ENCODE measurements at places on chromosomes 2 and 18.
A peak's percentile ranks its signal among the peaks of the same experiment; 100 is the strongest.

GRCh38 chr2:147844697-147845410 lies at the start of gene ACVR2A:
ACVR2A (plus strand) TSS chr2:147845029; CDS start chr2:147845153, 124 bp downstream.
- peak; percentile 24 for DNase-seq

- peak; percentile 19 for DNase-seq
These were observed 161.4 kb downstream of the TRABD2A start for GRCh38 chr2:84719434-84719833.

DNA sequence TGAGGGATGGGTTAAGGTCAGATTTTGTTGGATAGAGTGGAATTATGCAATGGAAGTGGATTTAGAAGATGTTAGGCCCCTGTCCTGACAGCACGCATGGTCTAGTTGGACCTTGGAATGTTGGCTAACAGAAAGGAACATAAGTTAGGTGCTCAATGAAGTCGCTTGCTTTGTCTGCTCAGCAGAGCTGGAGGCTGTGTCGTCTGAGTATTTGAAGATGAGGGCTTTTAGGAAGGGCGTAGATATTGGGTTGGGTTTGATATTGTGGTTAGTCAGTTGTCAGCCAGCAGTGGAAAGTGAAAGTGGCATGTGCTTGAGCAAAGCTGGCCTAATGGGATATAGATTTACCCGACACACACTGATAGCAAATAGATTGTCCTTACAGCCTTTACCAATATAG lies 239.3 kb downstream of the PRKCE start:
- no peak for DNase-seq

- DNase-seq: no peak
These were observed 20.6 kb downstream of the MAPRE2 start for GRCh38 chr18:35061804-35062203.

DNA sequence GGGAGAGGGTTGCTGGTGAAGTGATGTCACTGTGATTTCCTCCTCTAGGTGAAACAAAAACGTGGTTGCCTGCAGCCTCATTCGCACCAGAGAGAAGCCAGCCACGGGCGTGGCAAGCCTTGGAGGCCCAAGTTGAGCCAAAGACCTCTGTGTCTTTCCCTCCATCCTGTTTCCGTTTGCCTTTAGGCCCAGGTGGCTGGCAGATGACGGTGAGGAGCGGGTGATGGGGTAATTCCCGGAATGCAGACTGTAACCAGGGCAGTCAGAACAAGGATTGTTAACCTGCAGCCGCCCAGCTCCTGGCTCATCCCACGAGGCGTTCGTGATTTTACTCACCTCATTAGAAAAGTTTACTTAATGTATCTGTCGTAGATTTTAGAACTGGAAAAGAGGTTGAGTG lies 14.4 kb downstream of the CTIF start:
- DNase-seq: no peak

- DNase-seq: no peak
These were observed 52.1 kb downstream of the COPS8 start for GRCh38 chr2:237137626-237138323.

DNA sequence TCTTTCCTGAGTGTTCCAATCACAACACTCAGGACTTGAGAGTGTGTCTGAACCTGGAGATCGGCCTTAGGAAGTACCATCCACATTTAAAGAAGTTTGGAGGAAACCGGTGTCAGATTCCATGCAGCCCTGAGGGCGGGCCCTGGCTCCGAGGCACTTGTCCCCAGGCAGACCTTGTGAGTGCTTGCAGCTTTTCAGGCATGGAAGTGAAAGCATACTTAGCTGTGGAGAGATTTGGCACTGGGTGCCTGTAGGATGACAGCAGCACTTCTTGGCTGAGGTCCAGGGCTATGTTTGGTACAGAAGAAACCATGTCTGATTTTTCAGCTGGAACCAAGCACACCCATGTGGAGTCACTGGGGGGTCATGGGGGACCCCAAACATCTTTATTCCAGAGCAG lies 230.8 kb downstream of the SEPTIN10 start:
- no peak for DNase-seq

GRCh38 chr18:2857491-2858131 lies 10.8 kb downstream of the EMILIN2 start:
- no peak for DNase-seq

DNA sequence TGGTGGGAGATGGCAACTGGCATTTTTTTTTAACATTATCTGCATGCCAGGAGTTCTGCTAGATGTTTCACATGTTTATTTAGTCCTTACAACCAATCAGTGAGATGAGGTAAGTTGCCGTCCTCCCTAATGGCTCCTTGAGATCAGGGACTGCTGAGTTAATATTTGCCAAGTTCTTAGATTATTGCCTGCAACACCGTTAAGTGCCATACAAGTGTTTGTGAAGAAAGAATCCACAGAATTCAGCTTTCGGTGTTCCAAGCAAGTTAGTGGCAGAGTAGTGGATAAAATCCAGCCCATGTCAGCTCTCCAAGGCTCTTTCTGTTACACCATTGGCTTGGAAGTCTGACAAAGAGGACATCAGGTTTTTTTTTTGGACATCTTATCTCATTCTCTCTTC lies 95.9 kb downstream of the C1QL2 start:
- DNase-seq: no peak

GRCh38 chr2:63189026-63189425 lies 138.4 kb downstream of the OTX1 start:
- no peak for DNase-seq

DNA sequence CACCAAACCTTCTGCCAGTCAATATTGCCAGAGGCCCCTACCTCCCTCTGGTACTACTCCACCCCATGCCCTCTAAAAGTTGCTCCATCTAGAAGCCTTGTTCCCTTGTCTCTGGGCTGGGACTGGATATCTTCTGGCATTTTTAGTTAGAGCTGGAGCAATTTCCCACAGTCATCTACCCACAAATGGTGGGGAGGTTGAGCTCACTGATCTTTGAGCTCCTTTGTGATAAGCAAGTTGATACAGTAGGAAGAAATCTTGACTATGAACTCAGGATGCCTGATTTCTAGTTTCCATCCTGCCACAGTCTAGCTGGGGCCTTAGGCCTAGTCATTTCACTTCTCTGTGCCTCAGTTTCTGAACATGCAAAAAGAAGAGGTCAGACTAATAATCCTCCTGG lies 155.0 kb downstream of the MAIP1 start:
- DNase-seq: no peak

DNA sequence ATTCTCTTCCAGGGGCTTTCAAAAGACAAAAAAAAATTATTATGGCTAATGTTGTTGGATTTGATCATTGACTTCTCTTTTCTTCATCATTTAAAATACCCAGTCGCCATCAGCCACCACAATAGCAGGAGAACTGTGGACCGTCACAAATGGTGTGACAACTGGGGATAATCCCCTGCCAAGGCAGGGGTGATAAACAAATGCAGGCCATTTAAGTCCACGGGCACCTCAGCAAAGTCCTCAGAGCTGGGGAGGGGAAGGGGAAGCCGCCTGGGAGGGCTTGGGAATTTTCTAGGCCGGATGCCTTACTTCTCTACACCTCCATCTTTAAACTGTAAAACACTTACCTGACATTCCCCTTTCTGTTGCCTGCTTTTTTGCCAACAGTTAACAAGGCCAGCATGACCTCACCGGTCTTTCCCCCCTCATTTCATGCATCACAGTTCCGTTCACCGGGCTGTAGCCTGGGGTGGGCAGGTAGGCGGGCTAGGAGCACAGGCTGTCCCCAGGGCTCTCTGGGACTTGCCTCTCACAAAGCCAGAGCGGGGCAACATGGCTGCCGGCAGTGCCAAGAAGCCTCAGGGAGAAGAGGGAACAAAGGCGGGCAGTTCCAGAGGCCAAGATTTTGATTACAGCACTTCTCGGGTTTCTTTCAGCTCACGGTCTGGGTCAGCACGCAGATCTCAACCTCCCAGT lies 820.4 kb downstream of the BCL11A start:
- DNase-seq: no peak
